Stimulated activated CD4-positive, alpha-beta T cell treated with anti-CD3 and anti-CD28 coated beads, Interleukin-15, amount 100 ng/mL, for 1 hour (primary cell): ENCODE measurements at places on chromosomes 12 and 14.

DNA sequence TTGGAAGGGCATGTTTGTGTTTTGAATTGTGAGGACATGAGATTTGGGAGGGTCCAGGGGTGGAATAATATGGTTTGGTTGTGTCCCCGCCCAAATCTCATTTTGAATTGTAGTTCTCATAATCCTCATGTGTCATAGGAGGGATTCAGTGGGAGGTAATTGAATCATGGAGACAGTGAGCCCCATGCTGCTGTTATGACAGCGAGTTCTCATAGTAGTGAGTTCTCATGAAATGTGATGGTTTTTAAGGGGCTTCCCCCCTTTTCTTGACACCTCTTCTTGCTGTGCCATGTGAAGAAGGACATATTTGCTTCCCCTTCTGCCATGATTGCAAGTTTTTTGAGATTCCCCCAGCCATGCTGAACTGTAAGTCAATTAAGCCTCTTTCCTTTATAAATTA lies 260.0 kb downstream of the DUSP6 start:
- no peak for DNase-seq

DNA sequence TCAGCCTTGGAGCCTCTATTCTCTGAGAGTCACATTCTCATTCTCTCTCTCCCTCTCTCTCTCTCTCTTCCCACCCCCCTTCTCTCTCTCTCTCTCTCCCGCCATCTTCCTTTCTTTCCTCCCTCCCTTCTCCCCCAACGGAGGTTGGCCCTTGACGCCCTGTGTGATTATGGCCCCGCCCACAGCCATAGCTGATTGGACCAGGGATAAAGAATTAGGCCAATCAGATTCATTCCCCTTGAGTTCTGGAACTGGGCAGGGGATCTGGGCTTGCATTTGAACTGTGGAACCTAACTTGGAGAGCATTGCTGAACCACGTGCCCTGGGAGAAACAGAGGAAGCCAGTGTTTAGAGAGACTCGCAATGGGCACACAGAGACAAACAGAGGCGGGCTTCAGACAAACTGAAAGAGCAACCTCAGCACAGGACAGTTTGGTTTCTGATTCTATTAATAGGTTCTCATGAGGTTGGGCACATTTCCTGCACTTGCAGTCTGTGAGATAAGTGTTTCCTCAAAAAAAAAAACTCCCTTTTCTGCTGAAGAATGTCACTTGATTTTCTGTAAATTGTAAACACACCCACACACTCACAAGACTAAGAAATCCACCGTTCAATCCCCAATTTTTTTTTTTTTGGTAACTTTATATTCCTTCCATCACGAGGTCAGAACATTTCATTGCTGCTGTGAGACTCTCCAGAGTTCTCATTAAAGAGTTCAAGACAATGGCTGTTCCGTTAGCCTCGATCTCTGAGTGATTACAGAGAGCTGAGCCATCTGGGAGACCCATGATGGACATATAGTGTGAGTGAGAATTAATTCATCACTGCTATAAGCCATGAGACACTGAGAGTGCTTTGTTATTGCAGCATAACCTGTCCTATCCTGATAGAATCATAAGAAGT lies 3.5 kb upstream of the P2RX7 start:
- peak; percentile 65 for DNase-seq

GRCh38 chr12:121465921-121466793 lies 66.2 kb downstream of the RNF34 start:
- peak; percentile 4 for DNase-seq

GRCh38 chr12:46617167-46617566 lies 208.6 kb downstream of the SLC38A4 start:
- no peak for DNase-seq

- DNase-seq = peak; percentile 78
Observed at GRCh38 chr14:99518441-99519346, 37.5 kb downstream of the CCNK start.

DNA sequence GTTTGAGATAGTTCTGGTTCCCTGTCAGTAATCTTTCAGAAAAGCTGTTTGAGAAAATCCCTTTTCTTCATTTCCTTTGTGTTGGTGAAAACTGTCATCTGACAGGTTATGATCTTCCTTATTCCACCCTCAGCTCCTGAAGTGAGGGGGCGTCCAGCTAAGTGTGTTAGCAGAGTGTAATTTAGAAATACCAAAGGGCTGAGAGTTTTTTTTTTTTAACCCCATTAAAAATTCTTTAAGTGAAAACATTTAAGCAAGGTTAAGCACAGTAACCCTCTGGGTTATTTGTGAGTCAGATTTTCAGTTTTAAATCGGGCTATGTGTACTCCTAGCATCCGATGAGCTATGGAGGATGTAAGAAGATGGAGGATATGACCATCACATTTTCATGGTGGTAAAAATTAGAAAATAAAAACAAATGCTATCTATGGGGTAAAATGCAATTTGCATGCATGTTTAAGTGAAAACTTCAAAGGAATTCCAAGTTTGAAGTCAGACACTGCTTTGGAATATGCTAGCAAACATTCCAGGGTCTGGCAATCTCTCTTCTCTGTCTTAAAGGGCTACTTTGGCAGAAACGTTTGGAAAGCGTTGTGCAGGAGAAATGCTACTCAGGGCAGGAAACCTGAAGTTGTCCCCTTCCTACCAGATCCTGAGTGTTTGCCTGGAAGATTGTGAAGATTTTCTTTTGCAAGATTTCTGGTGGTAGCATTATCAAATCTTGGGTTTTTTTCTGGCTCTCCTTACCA lies 197.0 kb upstream of the PRICKLE1 start:
- no peak for DNase-seq

- DNase-seq = no peak
Observed at GRCh38 chr12:100554608-100555077, 18.8 kb upstream of the GAS2L3 start.

GRCh38 chr14:55684956-55685584 lies 105.1 kb downstream of the KTN1 start:
- no peak for DNase-seq

DNA sequence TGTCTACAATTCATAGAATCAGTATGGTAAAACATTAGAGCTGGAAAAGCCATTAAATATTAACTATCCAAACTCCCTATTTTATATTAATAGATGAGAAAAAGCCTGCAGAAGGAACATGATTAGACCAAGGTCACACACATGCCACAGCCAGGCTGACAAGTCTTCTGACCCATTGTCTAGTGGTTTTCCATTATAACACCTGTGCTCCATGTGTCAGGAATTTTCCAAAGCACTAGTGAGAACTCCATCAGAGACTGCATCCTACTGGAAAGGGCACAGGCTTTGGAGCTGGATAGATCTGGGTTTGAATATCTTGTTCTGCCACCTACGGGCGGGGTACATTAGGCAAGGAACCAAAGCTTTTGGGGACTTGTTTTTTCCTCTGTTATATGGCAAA lies 325.5 kb downstream of the RAD51B start:
- DNase-seq = no peak

DNA sequence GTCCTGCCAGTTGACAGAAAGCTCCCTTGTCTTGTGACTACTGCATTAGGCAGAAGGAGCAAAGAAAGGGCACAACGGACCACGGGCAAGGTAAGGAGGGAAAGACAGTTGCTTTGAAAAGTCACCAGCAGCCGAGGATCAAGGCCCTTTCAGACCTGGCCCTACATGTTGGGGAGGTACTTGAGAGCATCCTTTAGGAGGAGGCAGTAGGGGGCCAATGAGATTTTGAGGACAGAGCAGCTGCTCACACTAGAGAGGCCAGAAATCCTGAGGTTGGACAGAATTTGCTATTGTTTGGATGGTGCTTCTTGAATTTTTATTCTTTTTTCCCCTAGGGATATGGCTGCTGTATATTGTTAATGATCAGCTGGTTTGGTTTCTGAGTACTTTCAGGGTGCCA lies 135.5 kb upstream of the PZP start:
- no peak for DNase-seq

- DNase-seq = no peak
Observed at GRCh38 chr12:119685375-119685774, 17.4 kb downstream of the PRKAB1 start.

- no peak for DNase-seq
Observed at GRCh38 chr12:48750769-48751356, 34.4 kb upstream of the CCNT1 start.

DNA sequence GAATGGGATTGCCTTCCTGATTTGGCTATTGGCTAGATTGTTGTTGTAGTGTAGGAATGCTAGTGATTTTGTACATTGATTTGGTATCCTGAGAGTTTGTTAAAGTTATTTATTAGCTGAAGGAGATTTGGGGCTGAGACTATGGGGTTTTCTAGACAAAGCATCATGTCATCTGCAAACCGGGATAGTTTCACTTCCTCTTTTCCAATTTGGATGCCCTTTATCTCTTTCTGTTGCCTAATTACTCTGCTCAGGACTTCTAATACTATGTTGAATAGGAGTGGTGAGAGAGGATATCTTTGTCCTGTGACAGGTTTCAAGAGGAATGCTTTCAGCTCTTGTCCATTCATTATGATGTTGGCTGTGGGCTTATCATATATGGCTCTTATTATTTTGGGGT lies 265.7 kb upstream of the MGAT4C start:
- no peak for DNase-seq

DNA sequence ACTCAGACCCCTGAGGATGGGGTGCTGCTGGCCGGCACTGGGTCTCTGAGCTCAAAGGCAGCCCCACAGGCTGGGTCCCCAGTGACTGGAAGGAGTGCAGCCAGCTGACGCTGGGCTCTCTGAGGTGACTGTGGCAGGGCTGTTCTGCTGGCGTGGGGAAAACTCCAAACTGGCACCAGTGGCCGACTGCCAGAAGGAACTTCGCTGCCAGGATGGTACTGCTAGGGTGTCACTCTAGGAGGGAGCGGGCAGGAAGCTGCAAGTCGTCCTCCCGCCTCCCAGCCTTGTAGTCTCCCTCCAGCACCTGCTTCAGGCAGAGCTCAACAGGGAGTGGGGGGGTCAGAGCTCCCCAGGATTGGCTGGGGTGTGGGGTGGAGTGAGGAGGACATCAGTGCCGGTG lies 41.3 kb downstream of the CDC42BPB start:
- no peak for DNase-seq

DNA sequence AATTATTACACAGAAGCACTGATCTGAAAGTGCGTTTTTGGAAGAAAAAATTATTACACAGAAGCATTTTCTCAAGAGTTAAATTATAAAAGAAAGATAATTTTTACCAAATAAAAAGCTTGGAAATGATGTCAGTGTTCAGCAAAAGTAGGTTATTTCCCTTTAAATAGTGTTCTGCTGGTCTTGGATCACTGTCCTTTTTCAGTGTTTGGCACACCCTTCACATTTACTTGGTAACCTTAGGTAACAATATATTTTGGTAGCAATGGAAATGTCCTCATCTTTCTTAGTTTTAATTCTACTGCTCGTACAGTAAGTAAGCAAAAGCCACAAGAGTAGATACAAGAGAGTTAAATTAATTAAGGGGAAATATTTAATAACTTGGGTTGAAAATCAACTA lies 40.3 kb downstream of the FERMT2 start:
- DNase-seq = no peak

DNA sequence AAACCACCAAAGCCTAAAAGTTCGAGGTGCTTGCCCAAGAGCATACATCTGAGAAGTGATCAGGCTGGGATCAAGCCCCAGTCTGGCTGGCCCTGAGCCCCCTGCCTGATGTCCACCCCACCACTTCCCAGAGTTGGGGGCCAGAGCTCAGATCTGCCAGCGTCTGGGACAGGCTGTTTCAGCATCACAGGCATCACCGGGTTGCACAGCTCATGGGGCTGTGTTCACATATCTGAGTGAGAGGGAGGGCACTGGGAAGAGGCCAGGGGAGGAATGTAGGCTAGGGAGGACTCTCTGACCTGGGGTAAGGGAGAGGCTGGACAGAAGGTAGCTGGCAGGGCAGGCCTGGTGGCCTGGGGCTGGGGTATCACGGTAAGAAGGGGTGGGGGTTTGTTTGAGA lies 6.0 kb downstream of the TGM1 start:
- no peak for DNase-seq

DNA sequence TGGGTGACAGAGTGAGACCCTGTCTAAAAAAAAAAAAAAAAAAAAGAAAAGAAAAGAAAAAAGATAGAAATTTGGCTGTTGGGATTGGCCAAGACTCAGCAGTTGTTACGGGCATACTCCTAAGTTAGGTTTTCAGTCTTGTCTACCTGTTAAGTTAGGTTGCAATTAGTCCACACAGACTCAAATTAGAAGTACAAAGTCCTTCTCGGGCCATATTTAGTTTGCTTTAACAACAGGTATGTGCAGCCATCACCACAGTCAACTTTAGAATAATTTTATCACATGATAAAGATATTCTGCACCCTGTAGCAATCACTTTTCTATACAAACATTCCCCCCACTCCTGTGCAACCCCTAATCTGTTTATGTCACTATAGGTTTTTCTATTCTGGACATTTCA lies 85.2 kb downstream of the WNK1 start:
- no peak for DNase-seq

DNA sequence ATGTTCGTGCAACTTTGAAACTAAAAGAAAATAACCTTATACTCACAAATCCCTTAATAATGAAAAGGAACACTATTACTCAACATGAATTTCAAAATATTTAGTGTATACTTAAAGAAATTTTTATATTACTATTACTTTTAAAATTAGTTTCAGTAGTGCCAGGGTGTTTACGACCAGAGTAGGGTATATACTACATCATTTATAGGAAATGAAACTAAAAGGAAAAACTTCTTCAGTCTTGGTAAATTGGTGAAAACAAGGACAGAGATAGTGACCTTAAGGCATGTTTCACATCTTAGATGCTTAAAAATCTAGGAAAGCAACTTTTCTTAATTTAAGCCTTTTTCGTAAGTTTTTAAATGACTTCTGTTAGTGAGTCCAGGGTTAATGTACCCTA lies 4.5 kb downstream of the USP15 start:
- no peak for DNase-seq

DNA sequence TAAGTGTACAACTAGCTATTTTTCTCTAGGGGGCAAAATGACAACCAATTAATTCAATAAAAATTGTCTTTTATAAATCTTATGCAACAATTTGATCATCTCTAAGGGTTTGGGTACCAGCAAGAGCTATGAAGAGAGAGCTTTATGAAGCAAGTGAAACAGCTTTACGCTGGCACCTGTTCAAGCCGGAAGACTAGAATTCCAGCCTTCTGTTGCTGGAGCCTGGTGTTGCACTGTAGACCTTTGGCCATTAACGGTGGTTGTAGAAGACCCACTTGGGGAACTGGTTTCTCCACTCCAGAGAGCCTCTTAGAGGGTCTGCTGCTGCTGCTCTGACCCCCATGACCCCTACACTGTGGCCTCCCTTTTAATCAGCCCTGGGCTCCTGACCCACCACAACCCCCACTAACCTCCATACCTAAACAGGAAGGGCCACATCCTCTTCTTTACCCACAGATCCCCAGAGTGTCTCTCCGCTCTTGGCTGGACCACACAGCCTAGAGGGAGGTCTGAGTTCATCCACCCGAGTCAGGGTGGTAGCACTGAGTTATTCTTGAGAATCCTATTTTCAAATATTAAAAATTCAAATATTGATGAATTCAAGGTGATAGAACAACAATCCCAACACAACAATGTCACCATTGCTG lies 54.6 kb upstream of the STON2 start:
- no peak for DNase-seq
